ENCODE measurements at places on chromosomes 16 and 17.

DNA sequence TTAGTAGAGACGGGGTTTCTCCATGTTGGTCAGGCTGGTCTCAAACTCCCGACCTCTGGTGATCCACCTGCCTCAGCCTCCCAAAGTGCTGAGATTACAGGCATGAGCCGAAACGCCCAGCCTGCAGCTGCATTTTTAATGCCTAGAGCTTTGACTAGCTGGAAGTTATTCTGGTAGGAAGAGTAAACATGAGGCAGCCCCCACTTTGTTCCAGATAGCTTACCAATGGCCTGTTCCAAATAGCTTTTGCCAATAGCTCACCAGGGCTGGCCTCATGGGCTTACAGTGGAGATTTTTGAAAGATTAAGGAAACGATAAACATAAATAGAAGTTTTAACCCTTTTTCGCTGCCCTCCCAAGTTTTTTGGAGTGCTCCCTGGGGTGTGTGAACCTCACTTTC is 9.8 kb downstream of the TRPV2 start:
- no peak for DNase-seq

DNA sequence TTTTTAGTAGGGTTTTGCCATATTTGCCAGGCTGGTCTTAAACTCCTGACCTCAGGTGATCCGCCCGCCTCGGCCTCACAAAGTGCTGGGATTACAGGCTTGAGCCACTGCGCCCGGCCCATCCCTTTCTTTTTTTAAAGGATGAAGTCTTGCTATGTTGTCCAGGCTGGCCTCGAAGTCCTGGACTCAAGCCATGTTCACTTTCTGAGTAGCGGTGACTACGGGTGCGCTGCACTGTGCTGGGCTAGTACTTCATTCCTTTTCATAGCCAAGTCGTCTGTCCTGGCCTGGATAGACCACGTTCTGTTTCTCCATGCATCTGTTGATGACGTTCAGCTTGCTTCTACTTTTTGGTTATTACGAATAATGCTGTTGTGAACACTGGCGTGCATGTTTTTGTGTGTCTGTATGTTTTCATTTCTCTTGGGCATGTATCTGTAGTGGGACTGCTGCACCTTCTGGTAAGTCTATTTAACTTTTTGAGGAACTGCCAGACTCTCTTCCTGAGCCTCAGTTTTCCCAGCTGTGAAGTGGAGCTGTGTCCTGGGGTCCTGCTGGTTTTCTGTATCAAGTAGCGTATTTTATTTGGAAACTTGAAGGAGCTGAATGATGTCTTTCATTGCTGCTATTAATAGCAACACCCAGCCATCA is 40.0 kb upstream of the GSE1 start:
- DNase-seq, result no peak

DNA sequence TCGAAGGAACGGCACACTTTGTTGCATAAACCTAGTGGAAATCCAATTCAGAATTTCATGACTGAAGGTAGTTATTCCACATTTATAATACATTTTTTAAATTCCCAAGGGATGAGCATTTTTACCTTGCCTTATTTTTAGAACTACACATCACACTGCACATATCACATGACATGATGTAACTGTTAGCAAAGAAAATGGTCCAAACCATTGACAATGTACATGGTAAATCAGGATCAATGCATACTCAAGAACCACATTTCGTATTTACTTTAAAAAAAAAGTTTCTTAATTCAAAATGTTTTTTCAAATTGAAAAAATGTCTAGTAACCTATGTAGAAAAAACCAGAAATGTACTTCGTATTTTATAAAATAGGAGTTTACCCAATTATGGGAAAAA is 2.5 kb downstream of the KANSL1 start:
- DNase-seq, result no peak

- DNase-seq, result no peak
Observed at GRCh38 chr17:63029541-63029940, 63.5 kb downstream of the TANC2 start.

DNA sequence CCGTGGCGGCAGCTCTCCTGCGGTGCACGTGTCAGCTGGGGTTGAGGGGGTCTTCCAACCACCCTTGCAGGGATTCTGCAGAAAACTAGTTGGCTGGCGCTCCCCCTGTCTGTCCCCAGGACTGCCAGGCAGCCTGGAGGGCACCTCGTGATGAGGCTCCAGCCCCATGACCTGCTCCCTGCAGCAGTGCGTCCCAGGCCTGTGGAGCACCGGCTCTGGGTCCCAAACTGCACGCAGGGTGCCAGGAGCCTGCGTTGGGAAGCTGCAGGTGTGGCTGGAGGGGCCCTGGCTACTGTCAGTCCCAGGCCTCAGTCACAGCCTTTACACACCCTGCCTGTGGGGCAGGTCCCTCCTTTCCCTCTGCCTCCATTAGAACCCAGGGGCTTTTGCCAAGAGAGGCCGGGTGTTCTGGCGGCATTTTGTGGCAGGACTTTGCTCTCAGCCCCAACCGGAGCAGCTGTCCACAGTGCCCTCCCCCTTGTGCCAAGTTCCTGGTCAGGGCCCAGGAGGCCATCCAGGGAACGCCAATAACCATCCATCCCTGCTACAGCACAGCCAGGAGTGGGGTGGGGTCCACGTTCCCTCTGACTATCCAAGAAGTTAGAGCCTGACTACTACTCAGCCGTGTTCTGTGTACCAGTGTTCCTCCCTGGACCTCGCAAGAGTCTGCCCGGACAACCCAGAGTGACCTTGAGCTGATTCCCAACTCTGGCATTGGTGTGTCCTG is 9.2 kb downstream of the CHMP6 start:
- DNase-seq, result no peak

DNA sequence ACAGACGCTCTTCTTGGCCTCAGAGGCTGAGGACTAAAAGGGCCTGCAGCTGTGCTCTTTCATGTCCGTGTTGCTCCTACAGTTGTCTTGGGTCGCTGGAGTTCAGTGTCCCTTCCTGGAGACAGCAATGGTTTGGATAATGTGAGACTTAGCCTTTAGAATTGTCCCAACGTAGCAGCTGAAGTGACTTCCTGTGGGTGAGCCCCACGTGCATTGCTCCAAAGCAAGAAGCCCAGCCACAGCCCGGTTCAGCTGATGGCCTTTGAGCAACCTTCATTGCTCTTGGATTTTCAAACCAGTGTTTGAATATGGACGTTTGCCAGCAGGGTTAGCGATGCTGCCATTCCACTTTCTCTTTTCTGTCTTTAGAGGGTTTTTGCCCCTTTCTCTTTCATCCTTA is 19.7 kb downstream of the TMEM11 start:
- DNase-seq, result no peak

- no peak for DNase-seq
Observed at GRCh38 chr17:76840884-76841775, 27.1 kb upstream of the MGAT5B start.

- no peak for DNase-seq
Observed at GRCh38 chr17:48620461-48621139, 5.5 kb upstream of the HOXB8 start.

GRCh38 chr17:82017612-82018151 is 5.0 kb downstream of the CENPX start:
- DNase-seq, result no peak

DNA sequence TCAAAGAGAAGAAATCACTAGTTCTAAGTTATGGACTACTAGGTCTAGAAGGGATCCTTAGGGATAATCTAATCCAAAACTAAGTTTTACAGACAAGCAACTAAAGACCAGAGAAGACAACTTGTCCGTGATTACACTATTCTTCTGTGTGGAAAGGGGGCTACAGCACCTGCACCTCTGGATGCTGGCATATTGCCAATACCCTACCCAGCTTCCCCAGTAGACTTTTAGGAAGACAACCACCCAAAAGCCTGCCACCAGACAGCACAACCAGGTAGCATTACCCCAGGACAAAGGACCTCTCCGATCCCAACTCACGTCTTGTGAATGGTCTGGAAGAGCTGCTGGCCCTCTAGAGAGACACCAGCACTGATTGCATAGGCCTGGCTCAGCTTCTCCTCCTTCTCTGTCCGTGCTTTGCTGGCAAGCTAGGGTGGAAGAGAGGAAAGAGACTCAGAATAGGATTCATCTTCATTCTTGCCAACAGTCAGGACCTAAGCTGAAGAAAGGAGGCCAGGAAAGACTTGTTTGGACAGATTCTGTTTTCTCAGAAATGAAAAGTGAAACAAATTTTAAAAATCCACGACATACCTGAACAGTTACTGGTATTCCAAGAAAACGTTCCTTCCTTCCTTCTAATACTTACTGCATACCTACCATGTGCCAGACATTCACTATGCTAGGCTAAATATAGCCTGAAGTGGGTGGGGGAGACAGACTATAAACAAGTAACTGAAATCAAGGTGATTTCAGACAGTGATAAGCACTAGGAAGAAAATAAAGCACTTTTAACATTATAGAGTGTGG is 25.3 kb upstream of the TMEM101 start:
- DNase-seq, result no peak

- DNase-seq, result peak; percentile 42
Observed at GRCh38 chr16:86016201-86016965, 117.4 kb downstream of the IRF8 start.

DNA sequence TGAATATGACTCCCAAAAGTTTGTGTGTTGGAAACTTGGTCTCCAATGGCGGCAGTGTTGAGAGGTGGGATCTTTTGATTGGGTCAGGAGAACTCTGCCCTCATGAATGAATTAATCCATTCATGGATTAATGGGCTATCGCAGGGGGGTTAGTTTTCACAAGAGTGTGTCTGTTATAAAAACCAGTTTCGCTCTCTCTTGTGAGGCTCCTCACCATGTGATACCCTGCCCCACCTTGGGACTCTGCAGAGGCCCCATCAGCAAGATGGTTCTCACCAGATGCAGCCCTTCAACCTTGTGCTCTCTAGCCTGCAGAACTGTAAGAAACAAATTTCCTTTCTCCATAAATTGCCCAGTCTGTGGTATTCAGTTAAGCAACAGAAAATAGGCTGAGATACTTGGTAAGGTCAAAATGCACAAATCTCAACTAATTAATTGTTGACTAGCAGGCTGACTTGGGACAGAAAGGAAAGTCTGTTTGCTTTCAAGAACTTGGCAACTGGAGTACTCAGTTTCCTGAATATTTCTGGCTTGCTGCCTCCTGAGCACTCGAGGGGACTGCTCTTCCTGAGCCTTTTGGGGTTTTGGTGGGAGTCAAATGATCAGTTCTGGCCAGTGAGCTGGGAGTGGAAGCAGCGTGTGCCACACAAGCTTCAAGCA is 13.8 kb upstream of the CCL17 start:
- no peak for DNase-seq

- DNase-seq, result no peak
Observed at GRCh38 chr17:1683459-1683858, 1.2 kb downstream of the PRPF8 start.

DNA sequence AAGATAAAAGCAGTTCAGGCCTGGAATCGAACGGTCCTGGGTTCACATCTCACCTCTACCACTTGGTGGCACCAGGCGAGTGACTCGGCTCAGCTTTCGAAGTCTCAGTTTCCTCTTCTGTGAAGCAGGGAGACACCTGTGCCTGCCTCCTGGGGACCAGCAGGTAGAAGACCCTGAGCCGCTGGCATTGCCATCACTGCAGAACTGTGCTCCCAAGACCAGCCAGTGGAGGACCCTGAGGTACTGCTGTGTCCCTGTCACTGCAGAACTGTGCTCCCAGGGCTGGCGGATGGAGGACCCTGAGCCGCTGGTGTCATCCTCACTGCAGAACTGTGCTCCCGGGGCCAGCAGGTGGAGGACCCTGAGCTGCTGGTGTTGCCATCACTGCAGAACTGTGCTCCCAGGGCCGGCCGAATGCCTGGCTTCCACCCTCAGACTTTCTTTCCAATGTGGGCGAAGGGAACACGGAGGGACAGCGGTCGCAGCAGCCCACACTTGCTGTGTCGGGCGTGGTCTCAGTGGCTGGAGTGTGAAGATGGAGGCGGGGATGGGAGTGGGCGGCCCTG is 8.7 kb upstream of the SLC7A5 start:
- no peak for DNase-seq

DNA sequence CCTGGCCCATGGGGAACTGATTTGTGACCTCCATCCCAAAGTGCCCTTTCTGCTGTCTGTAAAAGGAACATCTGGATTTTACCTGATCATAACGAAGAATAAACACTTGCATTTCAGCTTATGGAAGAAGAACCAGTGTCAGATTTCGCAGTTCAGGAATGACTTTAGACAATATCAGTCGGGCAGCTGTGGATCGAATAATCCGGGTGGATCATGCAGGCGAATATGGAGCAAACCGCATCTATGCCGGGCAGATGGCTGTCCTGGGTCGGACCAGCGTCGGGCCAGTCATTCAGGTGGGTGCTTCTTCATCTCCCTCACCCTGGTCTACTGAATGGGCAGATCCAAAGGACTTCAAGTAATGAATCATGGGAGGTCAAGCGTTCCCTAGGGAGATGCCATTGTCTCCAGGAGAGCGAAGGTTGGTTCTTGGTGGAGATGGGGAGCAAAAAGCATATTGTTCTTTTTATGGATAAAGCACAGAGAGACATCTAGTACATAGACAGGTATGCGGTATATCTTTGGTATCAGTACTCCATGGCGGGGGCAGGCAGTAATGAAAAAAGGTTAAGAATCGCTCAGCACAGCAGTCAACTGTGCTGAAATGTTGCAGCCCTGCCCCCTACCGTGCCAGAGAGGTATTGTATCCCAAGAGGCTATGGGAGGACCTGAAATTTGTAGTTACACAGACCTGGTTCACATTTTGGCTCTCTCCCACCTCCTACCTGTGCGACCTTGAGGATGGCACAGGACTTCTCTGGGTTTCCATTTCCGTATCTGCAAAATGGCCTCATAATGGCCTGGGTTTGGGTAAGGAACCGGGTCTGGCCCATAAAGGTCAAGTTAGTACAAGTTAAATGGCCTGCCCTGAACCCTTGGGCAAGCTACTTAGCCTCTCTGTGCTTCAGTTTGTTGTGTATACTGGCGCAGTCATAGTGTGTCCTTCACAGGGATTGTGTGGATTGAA is 4.7 kb downstream of the COQ7 start:
- DNase-seq, result peak; percentile 34
